ENCODE measurements at places on chromosomes 1 and 21.
A peak's percentile ranks its signal among the peaks of the same experiment; 100 is the strongest.

- no peak for DNase-seq
Observed at GRCh38 chr1:33985656-33986055, 121.8 kb downstream of the HMGB4 start.

GRCh38 chr1:173489149-173489600 is 12.0 kb downstream of the PRDX6 start:
- DNase-seq, result no peak

DNA sequence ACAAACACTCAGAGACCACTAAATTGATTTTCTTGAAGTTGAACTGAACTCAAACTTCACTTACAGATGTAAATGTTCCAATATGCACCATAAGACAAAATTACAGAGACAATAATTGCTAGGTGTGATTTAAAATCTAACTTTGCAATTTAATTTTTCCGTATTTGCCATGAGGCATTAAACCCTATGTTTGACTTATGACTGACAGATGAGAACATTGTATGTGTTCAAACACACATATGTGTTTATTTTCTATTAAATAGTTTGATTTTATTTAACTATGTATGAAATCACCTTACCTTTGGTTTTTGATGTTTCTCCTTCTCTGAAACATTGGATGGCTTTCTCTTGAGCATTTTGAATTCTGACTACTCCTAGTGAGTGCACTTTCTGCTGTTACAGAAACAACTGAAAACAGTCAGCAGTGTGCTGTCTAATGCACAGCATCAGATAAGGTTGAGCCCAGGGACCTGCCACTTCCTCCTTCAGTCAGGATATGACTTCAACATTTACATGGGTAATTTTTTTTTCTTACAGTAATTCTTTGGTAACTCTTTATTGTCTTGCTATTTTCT is at the start of gene SAMSN1:
TSS of gene SAMSN1 (minus strand) at position 410 of the 575 bp plus-strand sequence. CDS start at position 356, 54 bp downstream.
- DNase-seq, result peak; percentile 25

GRCh38 chr1:150970808-150971582 is 3.6 kb downstream of the CERS2 start:
- DNase-seq, result no peak

GRCh38 chr1:68409426-68409825 is 40.3 kb downstream of the RPE65 start:
- DNase-seq, result no peak

- DNase-seq, result no peak
Observed at GRCh38 chr21:28112511-28112910, 880.2 kb downstream of the LTN1 start.

- DNase-seq, result no peak
Observed at GRCh38 chr1:47189844-47190508, at the start of gene PDZK1IP1. Gene PDZK1IP1 (minus strand): TSS chr1:47190036. CDS start chr1:47189932, 104 bp downstream.

DNA sequence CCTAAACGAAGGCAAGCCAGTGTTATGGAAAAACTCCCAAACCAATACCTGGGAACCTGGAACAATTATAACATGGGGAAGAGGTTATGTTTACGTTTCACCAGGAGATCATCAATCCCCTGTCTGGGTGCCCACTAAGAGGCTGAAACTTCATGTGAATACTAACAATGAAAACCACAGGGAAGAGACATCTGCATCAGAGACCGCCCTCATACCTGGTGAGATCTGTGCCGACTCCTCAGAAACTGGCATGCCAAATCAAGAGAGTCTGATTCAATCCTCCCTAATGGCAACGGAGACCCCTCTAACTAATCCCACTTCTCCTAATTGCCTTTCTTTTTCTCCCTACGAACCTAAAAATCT is 163.2 kb downstream of the IER5 start:
- no peak for DNase-seq

GRCh38 chr1:97898948-97899347 is 21.9 kb downstream of the DPYD start:
- no peak for DNase-seq

DNA sequence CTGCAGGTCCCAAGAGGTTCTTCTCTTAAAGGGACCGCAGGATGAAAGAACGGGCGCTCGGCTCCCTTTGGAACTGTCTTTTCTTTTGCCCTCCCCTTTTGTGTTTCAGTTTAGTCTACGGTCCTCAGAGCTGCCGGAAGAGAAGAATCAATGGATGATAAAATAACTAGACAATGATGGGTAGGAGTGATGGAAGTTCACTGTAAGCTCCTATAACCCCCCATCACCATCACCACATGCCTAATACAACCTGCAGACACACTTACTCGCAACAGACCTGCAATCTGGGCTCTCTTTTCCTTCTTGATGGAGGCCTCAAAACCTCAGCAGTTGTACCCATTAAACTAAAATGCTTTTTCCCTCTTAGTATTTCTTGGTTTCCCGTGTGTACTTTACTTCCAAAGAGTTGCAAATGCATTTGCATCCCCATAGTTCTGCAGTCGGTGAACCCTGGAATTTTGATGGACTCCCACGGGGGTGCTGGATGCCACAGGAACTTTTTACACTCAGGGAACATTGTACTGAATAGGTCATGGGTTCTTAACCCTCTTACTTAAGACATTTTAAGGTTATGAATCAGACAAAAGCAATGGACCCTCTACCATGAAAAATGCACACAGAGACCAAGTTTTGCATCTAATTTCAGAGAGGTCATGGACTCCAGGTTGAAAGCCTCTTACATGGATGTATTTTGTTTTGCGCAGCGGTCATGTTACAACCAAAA is 633 bp upstream of the RFX5 start:
- DNase-seq, result no peak

GRCh38 chr1:51414811-51415210 is 84.4 kb upstream of the TTC39A start:
- no peak for DNase-seq

DNA sequence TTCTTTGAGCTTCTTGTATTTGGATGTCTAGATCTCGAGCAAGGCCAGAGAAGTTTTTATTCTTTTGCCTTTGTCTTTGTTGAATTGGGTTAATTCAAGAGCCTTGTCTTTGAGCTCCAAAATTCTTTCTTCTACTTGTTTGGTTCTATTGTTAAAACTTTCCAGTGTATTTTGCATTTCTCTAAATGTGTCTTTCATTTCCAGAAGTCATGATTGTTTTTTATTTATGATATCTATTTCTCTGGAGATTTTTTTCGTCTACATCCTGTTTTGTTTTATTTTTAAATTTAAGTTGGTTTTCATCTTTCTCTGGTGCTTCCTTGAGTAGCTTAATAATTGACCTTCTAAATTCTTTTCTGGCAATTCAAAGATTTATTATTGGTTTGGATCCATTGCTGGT is 61.8 kb downstream of the DTL start:
- no peak for DNase-seq

DNA sequence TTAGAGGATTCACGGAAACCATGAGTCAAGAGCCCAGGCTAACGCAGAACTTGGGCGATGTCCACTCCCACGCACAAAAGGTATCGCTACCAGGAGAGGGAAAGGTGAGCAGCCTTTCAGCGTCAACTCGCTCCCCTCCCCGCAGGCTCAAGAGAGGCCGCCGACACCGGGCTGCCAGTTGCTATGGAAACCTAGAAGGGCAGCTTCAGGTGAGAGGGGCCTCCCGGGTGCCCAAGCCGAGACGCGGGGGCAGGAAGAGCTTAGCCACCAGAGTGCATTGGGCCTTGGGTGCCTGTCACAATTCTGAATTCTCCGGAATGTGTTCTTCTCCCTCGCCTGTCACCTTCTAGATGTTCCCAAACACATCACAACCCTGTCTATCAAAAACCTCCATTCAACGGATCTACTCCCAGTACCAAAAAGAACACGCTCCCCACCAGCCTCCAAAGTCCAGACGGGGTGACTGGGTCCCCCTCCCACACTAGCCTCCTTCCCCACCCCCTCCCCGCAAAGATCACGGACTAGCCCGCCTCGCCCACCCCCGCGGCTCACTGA is 694 bp downstream of the MEAF6 start:
- no peak for DNase-seq

GRCh38 chr1:208461680-208462079 is 217.5 kb upstream of the PLXNA2 start:
- DNase-seq, result no peak

GRCh38 chr1:171645553-171646248 is 6.8 kb downstream of the MYOC start:
- no peak for DNase-seq

- peak; percentile 27 for DNase-seq
Observed at GRCh38 chr21:42463861-42464515, 32.0 kb downstream of the RSPH1 start.

GRCh38 chr1:94753171-94753972 is 66.8 kb upstream of the SLC44A3 start:
- no peak for DNase-seq

DNA sequence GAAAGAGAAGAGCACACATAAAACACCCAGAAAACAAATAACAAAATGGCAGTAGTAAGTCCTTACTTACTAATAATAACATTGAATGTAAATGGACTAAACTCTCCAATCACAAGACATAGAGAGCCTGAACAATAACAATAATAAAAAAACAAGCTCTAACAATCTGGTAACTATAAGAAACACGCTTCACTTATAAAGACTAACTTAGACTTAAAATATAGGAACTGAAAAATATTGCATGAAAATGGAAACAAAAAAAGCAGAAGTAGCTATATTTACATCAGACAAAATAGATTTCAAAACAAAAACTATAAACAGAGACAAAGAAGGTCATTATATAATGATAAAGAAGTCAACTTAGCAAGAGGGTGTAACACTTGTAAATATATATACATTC is 83.1 kb upstream of the LYPLAL1 start:
- no peak for DNase-seq

GRCh38 chr1:95927061-95927460 is 693.1 kb downstream of the RWDD3 start:
- no peak for DNase-seq

DNA sequence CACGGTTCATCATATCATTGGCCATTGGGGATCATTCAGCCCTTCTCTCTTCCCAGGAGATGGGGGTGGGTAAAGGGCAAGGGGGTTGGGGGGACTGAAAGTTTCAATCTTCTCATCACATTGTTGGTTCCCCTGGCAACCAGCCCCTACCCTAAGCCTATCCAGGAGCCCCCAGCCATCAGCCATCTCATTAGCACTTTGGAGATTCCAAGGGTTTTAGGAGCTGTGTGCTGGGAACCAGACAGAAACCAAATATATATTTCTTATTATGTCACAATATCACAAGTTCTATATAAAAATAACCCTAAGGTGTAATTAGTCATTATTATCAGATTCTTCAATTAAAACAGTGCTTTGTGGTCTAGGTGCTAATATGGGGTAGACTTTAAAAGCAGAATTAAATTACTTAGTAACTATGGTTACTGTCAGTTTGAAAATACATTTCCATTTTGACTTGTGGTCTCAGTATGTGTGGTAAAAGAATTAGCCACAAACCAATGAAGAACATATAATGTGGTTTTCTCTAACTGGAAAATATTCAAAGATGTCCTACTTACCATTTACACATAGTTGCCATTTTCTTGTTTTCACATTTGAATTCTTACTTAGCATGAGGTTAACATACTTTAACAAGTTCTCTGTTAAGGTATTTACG is 28.1 kb downstream of the IL23R start:
- DNase-seq, result no peak

DNA sequence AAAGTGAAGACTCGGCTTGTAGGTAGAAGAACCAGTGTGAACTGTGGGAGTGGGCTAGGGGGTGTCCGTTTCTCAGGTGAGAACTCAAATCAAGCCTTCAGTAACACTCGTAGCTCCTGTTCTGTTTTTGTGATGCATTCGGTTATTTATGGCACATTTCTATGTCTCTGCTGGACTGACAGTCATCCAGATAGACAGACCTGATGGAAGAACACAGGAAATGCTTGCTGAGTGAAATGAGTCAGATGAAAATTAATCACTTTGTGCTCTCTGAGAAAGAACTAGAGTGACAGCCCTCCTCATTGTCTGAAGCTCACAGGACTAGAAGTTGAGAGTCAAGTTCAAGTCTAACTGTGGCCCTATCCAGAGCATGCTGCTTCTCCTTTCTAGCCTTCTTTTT is 360.1 kb upstream of the PLXNA2 start:
- no peak for DNase-seq

GRCh38 chr1:198099755-198100154 is 57.0 kb upstream of the NEK7 start:
- DNase-seq, result no peak

GRCh38 chr1:214446772-214447556 is 104.4 kb downstream of the PTPN14 start:
- DNase-seq, result no peak

GRCh38 chr21:24737296-24737850 is 869.9 kb downstream of the MRPL39 start:
- no peak for DNase-seq

- DNase-seq, result no peak
Observed at GRCh38 chr1:63813829-63814277, 40.0 kb downstream of the ROR1 start.

GRCh38 chr21:45328198-45329091 is 40.8 kb upstream of the POFUT2 start:
- DNase-seq, result no peak

GRCh38 chr21:20902511-20902910 is 95.7 kb upstream of the NCAM2 start:
- no peak for DNase-seq

- no peak for DNase-seq
Observed at GRCh38 chr1:6329851-6330250, 63.7 kb downstream of the ACOT7 start.

DNA sequence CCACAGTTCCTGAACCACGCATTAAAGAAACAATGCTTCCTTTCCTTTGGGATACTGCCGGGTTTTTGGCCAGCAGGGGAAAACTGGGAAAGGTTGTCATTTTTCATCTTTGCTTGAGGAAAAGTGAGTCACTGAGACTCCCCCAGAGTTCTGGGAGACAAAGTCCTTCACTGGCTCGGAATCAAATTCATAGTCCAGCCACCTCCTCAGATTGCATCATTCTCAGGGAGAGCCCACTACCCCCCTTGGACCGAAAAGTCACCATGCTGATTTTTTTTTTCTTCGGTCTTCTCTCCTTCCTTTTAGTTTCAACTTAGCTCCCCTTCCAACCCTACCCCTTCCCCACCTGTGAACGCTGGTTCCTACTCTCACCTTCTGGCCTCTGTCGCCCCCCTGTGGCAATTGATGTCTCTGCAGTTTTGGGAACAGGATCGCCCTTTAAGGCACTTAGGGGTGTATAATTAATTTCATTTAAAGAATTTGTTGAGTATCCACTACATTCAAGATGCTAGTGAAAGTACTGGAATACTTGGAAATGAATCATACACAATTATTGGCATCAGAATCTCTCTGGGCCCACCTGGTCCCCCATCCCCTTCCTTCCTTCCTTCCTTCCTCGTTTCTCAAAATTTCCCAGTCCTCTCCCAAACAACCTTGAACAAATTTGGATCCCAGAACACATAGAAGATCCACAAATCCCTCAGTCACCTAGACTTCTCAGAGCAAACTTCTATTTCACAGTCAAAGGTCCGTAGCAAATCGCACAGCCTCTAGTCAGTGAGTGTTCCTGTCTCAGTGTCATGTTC is 6.9 kb downstream of the ACKR1 start:
- peak; percentile 22 for DNase-seq
